ENCODE measurements at places on chromosomes 4 and X. TPM values are rescaled to one million over a fixed set of nuclear protein-coding genes. Genes with fewer than 3 reads are reported as not detected.

GRCh38 chrX:109848461-109849050 lies 115.5 kb upstream of the ACSL4 start:
- DNase-seq: no peak

DNA sequence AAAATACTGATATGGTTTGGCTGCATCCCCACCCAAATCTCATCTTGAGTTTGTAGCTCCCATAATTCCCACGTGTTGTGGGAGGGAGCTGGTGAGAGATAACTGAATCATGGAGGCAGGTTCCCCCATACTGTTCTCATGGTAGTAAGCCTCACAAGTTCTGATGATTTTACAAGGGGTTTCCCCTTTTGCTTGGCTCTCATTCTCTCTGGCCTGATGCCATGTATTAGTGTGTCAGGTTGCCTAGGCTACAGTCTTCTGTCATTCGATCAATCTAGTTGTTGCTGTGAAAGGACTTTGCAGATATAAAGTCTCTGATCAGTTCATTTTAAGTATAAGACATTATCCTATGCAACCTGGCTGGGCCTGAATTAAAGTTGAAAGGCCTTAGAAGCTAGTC lies 209.3 kb upstream of the MAOA start:
- no peak for DNase-seq

DNA sequence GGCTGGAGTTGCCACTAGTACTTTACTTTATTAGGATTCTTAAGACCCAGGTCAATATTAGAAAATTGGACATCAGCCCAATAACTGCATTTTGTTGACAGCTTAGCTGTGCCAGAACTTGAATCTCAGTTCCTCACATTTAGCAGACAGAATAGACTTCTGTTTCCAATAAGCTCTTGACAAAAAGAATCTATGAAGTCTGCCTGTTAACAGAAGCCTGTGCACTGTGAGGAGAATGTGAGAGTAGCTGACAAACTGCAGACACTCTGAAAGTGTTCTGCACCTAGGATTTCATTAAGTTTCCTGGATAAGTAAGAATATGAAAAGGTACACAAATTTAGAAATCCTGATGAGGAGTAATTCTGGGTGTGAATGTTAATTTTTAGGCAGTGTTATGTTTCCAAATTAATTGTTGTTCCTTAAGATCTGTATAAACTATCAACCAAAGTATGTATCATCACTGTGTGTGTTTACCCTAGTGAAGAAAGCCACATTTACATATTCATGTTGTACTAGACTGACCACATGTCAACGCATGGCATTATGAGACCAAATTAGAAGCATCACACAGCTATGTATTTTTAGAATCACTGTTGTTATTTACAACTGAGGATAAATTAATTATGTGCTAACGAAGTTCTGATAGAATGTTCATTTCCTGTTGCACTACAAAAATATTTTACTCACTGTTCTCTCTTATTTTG lies 756.4 kb upstream of the IGFBP7 start:
- no peak for DNase-seq

- no peak for DNase-seq
Observed at GRCh38 chr4:4873203-4873602, 13.7 kb downstream of the MSX1 start.

DNA sequence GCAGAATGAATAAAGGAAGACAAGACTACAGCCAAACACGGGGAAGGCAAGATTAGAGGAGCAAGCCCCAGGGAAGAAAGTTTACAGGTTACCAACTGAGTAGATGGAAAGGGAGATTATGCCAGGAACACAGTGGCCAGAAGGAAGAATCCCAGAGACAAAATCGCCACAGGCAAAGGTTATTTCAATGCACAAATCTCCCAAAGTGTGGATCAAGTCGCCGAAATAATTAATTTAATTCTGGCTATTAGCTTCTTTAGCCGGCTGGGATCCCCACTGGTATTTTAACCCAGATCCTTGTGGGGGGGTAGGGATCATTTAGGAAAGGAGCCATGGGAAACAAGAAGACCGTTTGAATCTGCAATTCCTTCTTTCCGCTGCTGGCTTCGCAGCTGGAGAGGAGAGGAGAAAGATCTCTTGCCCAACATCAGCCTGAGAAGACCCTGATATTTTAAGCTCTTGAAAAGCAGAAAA lies 171.0 kb downstream of the DHX15 start:
- DNase-seq: no peak

DNA sequence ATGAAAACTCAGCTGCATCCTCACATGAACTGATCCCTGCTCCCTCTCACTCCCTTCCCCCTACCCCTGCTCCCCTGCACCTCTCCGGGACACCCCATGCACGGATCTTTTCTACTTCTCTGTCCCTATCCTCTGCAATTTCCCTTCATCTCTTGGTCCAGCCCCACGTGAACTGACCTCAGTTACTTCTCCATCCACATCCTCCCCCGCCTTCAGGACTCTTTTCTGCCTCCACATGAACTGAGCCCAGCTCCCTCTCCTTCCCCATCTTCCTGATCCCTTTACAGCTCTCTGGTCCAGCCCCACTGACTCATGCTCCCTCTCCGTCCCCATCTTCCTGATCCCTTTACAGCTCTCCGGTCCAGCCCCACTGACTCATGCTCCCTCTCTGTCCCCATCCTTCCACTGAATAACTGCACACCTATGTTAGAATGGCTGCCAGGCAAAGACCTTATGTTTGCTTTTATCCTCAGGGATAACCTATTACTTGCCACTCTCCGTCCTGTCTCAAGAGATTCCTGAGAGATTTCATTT lies 5.6 kb downstream of the CETN2 start:
- no peak for DNase-seq

DNA sequence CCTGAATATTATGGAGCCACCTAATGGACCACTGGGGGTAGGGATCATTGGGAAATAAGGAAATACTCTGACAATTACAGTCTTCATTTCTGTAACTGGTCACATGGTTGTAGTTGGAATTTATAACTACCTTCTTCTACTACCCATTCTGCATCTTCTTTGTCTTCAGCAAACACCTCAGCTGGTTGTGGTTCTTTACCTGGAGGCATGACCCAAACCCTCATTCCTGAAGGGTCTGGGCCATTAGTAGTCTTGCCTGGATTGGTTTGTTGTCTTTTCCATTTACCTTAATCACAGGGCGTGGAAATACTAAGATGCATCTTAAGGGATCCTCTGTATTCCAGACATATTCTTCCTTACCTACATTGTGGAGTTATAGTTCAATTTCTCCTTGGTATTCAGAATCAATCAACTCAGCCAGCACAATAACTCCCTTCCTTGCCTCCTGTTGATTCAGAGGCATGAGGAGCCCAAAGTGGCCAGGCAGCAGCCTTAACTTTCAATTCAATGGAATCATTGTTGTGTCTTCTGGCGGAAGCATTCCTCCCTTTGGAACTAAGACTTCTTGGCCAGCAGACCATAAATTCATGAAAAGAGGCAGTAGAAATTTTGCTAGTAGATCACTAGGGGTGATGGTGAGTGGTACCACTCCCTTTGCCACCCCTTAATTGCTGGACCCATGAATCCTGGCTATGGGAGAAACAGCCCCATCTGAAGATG lies 75.7 kb upstream of the RAP2C start:
- DNase-seq: no peak

DNA sequence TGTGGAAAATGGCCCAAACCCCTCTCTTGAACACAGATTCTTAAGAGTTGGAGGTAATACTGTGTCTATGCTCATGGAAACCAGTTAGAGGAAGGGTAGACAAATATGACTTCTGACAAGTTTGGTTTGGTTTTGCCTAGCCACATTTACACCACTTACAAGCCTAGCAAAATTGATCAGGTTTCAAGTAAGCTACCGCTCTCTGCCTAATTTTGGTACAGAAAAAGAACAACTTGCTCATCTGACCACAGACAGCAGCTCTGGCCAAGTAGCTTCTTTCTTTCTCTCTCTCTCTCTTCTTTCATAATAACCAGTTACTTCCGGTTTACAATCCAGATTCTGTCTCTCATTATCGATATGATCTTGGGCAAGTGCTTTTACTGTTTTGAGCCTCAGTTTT lies 260.0 kb downstream of the GLUD2 start:
- no peak for DNase-seq

GRCh38 chr4:80271801-80272200 lies 5.3 kb downstream of the FGF5 start:
- DNase-seq: no peak

DNA sequence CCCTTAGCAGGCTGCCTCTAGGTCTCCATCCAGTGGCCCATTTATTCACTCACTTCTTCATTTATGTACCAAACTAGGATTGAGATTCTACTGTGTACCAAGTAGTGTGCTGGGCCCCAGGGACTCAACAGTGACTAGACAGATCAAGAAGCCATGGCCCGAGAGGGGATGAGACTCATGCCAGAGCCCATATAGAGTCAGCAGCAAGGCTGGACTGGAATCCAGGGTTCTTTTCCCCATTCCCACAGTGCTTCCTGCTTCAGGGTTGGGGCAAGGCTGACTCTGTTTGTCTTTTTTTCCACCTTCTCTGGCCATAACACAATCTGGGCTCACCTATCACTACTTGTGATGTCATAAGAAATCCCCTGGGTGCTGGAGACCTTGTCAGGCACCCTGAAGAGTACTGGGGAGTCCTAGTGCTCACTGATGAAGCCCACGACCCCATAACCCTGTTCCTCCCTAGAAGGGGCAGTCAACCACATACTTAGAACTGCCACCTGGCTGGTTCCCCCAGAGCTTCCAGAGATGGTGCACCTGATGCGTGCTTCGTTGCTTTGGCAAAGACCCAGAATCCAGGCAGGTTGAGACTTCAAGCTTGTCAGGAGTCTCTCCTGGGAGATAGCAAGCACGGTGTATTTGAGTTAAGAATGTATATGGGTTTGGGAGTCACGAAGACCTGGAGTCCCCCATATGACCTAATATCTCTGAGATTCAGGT lies 6.2 kb downstream of the RTL5 start:
- DNase-seq: no peak

DNA sequence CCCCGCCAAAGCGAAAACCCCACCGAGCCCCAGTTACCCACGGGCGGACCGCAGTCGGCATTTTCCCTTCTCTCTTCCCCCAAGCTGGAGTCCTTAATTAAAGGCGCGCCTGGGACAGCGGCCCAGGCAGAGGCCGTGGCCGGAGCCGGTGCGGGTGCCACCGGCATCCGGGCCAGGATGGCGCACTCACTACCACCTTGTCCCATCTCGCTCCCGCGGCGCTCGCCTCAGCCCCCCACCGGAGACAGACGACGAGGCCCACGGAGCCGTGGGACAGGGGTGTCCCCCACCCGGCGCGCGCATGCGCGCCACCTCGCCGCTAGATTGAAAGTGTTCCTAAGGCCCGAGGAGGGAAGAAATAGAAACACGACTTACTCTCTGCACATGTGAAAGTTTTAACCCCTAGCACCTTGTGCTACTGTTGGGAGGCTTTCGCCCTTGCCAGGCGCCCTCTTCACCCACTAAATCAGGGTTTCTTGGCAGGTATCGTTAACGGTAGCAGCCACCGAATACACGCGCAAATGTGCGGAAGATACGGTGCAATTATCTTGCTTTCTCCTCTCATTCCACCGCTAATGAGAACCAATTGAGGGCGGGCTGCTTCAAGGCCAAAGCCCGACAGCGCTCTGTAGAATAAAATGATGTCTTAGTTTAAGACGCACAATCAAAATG lies 64.3 kb upstream of the CCDC160 start:
- DNase-seq: peak; percentile 84

DNA sequence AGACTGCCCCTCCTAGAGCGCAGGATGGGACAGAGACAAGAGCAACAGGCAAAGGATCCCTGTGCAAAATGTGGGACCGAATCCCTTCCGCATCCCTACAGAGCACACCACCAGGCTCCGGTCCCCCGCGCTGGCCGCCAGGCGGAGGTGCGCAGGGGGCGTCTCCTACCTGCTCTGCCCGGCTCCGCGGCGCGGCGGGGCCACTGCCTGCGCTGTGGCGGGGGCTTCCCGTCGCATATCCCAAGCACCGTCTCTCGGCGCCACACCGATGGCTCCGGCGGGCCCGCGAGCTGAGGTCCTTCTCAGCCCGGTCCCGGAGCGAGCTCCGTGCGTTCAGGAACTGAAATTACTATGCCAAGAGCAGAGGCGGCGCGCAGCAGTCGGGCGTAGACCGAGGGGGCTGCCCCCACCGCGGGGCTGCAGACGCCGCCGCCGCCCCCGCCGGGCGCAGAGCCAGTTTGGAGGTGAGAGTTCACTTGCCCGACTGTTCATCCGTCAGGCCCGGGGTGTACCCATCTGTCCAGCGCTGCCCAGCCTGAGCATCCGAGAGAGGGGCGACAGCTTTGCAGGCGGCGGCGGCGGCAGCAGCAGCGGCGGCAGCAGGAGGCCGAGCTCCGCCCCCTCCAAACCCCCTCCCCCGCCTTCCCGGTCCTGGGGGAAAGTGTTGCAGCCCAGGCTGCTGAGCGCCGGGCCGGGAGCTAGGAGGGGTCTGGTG lies at the start of gene GPRIN3:
Gene GPRIN3, minus strand, starts transcription at position 355 of the 715 bp plus-strand sequence. CDS start 57,690 bp downstream, outside the sequence.
- peak; percentile 92 for DNase-seq

- no peak for DNase-seq
Observed at GRCh38 chrX:526295-527224, 104.0 kb upstream of the SHOX start.

- DNase-seq: no peak
Observed at GRCh38 chr4:173280998-173281397, 53.2 kb downstream of the HMGB2 start.

- DNase-seq: no peak
Observed at GRCh38 chrX:132463411-132463810, 25.4 kb downstream of the MBNL3 start.

GRCh38 chr4:141636082-141636770 lies at the start of gene IL15:
Gene IL15 (plus strand): TSS chr4:141636583. CDS start chr4:141719465, 82,882 bp downstream.
- DNase-seq: peak; percentile 91

- no peak for DNase-seq
Observed at GRCh38 chr4:42122237-42122636, 30.2 kb downstream of the BEND4 start.

- DNase-seq: peak; percentile 41
Observed at GRCh38 chr4:7342223-7343080, 92.3 kb downstream of the PSAPL1 start.

- no peak for DNase-seq
Observed at GRCh38 chrX:10043386-10043785, 76.2 kb downstream of the CLDN34 start.

- DNase-seq: no peak
Observed at GRCh38 chrX:12946838-12947544, 27.9 kb upstream of the TMSB4X start.

GRCh38 chrX:19866626-19867410 lies 20.6 kb downstream of the SH3KBP1 start:
- no peak for DNase-seq

HELT gene
- total RNA-seq: not detected

ADH1A gene
- not detected for total RNA-seq

KLKB1 gene
- total RNA-seq: 5.8 TPM

XK gene
- total RNA-seq: 6.5 TPM

TCEAL6 gene
- not detected for total RNA-seq

GPRASP3 gene
- 5.2 TPM for total RNA-seq

SMARCA5 gene
- total RNA-seq: 43.2 TPM

LIAS gene
- total RNA-seq: 8.0 TPM

Data from spleen (tissue), 13 donors.